ENCODE measurements at places on chromosomes 5 and 9. TPM values are rescaled to one million over a fixed set of nuclear protein-coding genes. Genes with fewer than 3 reads are reported as not detected.

DNA sequence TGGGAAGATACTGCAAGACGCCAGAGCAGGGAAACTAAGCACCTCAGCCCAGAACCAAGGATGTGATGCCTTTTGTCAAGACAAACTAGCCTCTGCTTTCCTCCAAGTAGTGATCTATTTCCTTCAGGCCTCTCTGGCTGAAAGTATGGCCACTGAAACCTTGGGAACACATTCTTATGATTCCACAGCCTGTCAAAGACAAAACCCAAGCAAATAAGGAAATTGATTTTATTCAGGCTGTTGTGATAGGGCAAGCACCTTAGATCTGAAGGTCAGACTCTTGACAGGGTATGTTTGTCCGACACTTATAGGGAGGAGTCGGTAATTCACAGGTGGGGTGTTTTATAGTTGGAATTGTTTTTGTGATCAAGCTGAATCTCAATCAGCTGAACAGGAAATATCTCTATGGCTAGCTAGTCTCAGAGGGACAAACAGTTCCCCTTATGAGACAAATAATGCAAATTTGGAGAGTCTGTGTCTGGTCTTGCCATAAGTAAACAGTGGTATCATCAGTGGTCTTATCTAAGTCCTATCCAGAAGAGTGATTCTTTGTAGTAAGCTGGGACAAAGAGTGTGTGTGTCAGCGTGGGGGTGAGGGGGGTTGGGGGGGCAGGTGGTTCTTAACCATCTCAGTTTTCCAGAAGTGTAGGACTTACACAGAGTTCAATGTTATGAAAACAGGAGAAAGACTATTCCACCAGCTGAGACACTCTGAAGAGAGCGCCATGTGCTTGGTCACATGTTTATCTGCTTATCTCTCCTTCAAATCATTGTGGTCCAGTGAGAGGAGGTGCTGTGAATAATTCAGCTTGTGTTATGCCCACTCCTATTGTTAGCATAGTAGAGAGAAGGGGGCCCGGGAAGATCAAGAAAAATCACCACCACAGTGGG is 6.7 kb upstream of the ZCCHC10 start:
- DNase-seq: no peak

DNA sequence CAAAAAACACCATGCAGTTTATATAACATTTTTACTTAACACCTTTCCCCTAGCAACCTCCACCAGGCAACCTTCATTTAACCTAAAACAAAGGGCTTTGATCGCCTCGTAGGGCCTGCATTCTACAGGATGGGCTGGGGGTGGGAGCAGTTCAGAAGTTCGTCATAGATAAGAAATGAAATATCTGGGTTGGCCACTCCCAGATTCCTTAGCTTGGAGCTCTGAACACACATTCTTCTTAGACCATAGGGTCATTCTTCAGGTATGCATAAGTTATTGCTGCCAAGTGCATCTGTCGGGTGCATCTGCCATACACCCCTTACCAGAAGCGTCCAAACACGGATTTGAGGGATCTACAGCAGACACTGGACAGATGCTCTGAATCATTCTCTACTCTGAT is 4.3 kb upstream of the SLC22A5 start:
- no peak for DNase-seq

DNA sequence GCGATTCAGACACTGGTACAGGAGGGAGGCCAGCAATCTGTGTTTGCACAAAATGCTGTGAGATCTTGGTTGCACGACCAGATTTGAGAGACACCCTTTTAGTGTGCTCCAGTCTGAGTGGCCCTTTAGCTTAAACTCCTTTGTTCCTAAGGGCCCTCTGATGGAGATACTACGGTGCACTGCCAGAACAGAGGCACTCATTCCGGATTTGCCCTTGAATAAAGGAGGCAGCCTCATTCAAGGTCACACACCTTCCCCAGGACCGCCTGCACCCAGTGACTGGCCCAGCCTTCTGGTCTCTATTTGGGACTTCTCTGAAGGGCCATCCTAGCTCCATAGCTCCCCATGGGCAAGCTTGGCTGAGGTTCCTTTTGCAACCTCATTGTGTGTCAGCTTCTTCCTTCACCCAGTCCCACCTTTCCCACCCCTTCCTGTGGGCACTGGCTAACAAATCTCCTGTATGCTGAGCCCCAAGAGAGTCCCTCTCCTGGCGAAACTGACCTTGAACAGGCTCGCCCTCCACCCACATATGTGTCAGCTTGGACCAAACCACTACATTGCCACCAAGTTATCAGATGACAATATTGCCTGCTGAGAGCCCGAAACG is 191.7 kb downstream of the GABBR2 start:
- DNase-seq: no peak

GRCh38 chr5:143806579-143806978 is 5.4 kb upstream of the HMHB1 start:
- DNase-seq: no peak

Gene CMYA5
- total RNA-seq: 26.1 TPM

DNA sequence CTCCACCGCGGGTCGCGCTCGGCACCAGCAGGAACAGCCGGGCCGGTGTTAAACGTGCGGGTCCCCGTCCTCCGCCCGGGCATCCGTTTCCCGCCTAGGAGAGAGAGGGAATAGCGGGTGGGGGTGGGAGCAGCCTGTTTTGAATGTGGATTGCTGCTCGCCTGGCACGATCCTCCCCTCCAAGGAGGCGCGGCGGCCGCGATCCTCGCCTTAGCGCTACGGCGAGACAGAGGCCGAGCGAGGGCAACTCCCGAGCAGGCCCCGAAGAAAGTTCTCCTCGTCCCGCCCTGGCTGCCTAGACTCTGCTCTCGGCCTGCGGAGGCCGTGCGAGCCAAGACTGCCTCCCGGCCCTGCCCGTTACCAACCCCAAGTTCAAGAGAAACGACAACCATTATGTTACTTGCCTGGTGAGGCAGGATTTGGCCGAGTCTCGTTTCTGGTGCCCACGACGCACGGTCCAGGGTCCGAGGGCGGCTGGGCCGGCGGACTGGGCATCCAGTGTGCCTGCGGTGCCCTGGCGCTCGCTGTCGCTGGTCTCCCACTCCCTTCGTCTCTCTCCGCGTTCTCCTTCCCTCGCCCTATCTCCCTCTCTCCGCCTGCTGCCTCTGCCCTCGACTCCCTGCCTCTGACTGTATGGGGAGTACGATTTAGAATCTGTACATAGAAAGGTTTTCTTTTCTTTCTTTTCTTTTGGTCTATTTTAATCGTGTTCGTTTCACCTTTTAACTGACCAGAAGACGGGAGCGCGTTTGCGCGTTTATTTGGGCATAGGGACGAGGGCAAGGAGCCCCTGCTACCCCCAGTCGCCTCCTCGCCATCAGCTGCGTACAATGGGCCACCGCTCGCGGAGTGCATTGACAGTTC is 724 bp downstream of the NR2F1-AS1 start:
- DNase-seq: no peak

GRCh38 chr9:92175441-92175840 is 60.2 kb upstream of the SPTLC1 start:
- DNase-seq: no peak

- no peak for DNase-seq
Measured at GRCh38 chr9:118891213-118891612, 478.0 kb downstream of the BRINP1 start.

DNA sequence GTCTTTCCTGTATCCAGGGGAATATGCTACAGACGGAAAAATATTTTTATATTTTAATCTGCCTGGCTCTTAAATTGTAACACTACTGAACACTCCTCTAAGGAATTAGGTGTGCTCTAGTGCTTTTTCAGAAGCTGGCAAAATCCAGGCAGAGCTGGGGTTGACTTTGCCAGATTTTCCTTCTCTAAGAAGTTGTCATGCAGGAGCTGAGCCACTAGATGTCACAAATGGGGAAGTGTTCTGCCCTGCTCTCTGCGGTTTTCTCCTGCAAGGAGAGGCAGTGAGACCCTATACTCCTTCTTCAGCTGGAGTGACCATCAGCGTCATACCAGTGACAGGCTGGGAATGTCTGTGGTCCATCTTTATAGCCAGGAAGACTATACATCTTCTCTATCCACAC is 112.5 kb downstream of the HAPLN1 start:
- no peak for DNase-seq

DNA sequence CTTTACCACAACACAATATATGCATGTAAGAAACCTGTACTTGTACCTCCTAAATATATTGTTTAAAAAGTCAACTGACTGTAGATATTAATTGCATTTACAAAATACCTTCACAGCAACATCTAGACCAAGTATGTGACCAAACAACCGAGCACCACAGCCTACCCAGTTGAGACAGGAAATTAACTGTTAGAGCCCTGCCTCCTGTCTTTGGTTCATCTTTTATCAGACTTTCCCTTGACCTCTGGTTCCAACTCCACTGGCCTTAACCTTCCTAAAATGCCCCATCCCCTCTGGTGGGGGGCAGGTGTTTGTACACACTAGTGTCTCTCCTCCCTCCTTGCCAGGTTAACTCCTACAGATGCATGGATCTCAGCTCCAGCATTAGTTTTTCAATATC is 155.0 kb upstream of the PANK3 start:
- no peak for DNase-seq

- no peak for DNase-seq
Measured at GRCh38 chr5:116157902-116158301, 73.1 kb downstream of the COMMD10 start.

- no peak for DNase-seq
Measured at GRCh38 chr5:148826739-148827070, 294 bp downstream of the ADRB2 start.

DNA sequence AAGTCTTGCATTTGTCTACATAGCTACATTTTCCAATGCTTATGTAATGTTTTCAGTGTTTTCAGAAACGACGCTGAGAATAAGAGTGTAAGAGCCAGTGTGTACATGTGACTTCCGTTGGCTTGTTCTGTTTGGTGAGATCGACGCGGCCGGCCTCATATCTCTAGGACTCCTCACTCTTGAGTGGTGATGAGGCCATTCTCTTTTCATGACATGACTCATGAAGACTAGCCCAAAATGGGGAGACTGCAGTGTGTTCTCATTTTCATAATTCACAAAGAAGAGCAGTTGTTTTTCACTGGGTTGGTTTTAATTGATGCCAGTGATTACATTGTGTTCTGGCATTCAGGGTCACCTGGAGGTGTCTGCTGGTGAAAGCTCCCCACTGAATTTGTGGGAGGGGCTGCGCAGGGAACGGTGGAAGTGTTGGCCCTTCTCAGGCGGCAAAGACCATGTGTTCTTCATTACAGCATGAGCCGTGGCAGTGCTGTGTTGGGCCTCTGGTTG is 131.5 kb upstream of the OTULINL start:
- no peak for DNase-seq

Gene SH2D3C
- total RNA-seq: 5.5 TPM

DNA sequence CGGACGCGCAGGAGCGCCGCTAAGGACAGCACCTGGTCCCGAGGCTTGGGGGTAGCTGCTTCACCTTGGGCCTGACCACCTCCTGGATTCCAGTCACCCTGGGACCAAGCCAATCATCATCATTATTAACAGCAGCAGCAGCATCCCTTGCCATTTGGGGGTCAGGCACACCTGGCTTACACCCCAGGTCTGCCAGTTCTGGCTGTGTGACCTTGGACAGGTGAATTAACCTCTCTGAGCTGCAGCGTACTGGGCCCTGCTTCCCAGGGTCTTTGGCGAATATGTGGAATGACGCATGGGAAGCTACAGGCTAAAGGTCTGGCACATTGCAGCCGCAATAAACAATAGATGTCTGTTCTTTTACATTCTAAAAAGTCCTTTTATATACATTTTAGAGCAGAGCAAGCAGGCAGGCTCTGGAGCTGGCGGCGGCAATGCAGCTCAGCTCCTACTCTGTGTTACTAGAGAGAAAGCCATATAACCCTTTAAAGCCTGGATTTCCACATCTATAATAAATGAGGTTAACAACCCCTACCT is 97.8 kb upstream of the CPLX2 start:
- DNase-seq: no peak

Gene ADGRV1
- total RNA-seq: 16.4 TPM

- DNase-seq: no peak
Measured at GRCh38 chr5:167754501-167755021, 536.9 kb upstream of the WWC1 start.

DNA sequence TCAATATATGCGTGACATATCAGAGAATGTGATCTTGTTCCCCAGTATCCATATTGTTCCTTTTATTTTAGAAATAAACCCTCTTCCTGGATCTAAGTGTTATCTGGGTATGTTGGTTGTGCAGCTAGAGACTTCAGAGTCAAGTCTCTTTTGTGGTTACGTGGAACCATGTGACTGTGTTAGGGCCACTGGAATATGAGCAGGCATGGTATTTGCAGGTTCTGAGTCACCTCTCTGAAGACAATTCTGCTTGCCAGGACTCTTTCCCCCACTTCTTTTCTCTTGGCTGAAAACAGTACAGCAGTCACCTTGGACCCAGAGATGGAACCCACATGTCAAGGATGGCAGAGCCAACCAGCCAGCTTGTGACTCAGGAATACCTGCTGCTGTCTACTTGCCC is 59.7 kb downstream of the ATP10B start:
- no peak for DNase-seq

Gene IL13
- not detected for total RNA-seq

GRCh38 chr5:160363211-160363610 is 7.2 kb downstream of the C1QTNF2 start:
- no peak for DNase-seq

GRCh38 chr5:59766427-59767210 is 126.9 kb downstream of the PDE4D start:
- DNase-seq: peak; percentile 68

- no peak for DNase-seq
Measured at GRCh38 chr5:74250304-74251102, 390.0 kb downstream of the ENC1 start.

DNA sequence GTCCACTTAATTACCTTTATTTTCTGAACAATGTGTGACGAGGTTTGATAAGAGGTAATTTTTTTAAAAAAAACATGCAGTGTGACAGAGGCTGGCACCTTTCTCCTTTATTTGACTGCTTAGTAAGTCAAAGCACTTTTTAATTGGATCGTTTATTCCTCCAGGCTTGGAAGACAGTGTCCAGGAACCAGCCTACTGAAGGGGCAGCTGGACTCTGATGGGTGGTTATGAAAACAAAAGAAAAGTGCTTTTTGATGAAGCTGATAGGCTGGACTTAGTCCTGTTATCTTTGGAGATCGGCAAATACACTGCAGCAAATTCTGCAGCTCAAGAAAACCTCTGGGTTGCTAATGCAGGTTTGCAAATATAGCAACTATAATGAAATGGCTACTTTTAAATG is 141.7 kb downstream of the DCP2 start:
- DNase-seq: no peak

- DNase-seq: peak; percentile 34
Measured at GRCh38 chr5:111774525-111774924, 17.5 kb upstream of the NREP start.

Gene OSMR
- total RNA-seq: 21.6 TPM

DNA sequence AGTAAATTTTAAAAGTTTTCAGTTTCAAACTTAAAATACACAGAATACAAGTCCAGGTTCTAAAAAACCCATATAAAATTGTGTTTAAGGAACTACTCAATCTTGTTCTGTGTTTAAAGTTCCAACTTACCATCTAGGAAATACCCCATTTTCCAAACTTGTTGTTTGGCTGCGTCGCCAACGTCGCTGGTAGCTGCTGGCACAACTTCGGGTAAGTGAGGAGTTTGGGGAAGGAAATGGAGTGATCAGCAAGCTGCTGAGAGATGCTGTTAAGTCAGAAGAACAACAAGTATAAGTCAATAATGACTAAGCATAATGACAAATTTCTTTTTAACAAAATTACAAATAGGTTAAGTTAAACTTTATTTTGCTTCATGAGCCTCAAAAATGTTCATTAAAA is 71.3 kb upstream of the RAPGEF6 start:
- DNase-seq: no peak
